Left renal pelvis (tissue), 4 donors: ENCODE measurements at places on chromosomes 2 and 18.

GRCh38 chr18:62437235-62438017 is 85.4 kb upstream of the ZCCHC2 start:
- no peak for DNase-seq

DNA sequence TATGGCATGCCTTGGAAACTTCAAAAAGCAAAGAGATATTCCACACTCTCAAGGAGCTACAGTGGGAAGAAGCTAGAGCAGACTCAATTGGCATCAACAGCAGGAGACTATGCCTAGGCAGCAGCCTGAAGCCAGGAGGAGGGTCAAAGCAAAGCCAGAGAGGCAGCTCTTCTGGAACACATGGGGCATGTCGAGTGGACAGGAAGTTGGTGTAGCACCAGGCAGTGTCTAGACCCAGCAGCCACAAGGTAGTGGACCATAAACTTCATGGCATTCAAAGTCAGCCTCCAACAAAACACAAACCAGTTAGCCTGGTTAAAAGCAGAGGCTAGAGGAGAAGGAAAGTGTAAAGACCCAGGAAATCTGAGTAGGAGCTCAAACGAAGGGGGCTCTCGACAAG is 311.2 kb upstream of the PKDCC start:
- no peak for DNase-seq

GRCh38 chr2:222318026-222318711 is 19.4 kb upstream of the PAX3 start:
- no peak for DNase-seq

GRCh38 chr2:232528746-232529460 is 2.9 kb downstream of the CHRND start:
- no peak for DNase-seq

- no peak for DNase-seq
Observed at GRCh38 chr2:167013227-167013626, 124.9 kb downstream of the XIRP2 start.

DNA sequence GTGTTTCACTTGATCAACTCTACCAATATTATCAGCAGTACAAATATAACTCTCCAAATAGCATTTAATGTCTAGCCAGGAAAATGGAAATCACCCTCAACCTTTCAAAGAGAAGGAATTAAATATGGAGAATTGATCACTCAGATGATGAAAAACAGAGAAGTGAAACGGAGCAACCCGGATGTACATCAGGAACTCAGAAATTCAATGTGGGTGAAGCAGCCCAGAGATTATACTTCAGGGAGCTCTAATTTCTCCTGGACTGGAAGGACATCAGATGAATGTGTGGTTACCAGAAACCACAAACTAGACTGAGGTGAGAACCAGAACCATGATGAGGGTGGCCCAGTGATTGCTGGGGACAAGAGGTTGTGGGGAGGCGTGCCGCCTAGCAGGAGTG is 35.5 kb upstream of the COBLL1 start:
- DNase-seq, result no peak

DNA sequence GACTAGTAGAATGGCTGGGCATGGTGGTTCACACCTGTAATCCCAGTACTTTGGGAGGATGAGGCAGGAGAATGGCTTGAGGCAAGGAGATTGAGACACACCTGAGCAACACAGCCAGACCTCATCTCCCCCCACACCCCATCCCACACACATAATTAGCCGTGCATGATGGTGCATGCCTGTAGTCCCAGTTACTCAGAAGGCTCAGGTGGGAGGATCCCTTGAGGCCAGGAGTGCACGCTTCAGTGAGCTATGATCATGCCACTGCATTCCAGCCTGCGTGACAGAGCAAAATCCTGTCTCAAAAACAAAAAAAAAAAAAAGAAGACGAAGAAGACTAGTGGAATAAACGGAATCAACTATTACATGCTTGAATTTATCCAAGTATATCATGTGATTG is 150.0 kb downstream of the STK39 start:
- no peak for DNase-seq

- DNase-seq, result no peak
Observed at GRCh38 chr2:195824478-195824877, 167.5 kb downstream of the SLC39A10 start.

GRCh38 chr2:190455358-190456095 is 47.4 kb downstream of the MFSD6 start:
- DNase-seq, result no peak

- no peak for DNase-seq
Observed at GRCh38 chr18:76538846-76539245, 43.8 kb upstream of the ZNF516 start.

- no peak for DNase-seq
Observed at GRCh38 chr2:59693231-59693959, 860.1 kb downstream of the BCL11A start.

GRCh38 chr2:169693360-169693759 is 845 bp downstream of the CFAP210 start:
- no peak for DNase-seq

GRCh38 chr18:62403120-62403519 is 78.0 kb downstream of the TNFRSF11A start:
- no peak for DNase-seq

DNA sequence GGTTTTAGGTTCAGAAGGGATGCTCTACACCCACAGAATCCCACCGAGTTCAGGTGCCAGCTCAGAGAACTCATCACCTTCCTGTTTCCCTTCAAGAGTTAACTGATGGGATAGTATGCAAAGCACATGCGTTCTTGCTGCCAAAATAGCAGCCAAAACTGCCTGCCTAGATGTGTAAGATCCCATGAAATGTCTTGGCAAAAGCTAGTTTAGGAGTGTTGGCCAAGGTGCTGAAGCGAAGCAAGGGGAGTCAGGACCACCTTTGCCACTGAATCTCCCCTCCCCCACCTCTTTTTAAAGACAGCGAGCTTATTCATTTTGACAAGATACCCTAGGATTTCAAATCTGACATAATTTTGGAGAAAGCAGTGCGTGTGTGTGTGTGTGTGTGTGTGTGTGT is 2.1 kb downstream of the DOCK10 start:
- DNase-seq, result no peak

- no peak for DNase-seq
Observed at GRCh38 chr2:96856776-96857666, 795 bp downstream of the ANKRD39 start.

DNA sequence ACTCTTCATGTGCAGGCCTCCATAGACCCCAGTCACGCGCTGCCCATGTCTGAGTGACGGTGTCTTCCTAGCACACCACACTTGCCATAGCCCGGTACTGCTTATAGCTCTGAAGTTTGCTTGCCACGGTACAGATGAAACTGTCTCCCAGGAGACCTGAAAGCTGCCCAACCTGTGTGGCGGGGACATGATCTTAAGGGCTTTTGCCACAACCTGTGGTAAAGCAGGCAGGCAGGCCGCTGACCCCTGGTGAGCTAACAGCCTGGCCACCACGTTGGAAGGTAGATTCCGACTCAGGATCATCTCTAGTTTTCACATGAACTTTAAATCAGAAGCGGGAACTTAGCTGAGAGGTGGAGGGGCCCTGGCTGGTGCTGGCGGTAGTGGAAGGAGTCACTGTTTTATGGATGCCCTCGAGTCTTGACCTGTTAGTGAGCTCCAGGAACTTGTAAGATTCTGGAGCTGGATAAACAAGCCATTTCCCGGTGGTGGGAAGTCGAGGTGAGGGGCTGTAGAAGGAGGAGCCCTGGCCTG is 153.3 kb downstream of the ZNF236 start:
- no peak for DNase-seq

DNA sequence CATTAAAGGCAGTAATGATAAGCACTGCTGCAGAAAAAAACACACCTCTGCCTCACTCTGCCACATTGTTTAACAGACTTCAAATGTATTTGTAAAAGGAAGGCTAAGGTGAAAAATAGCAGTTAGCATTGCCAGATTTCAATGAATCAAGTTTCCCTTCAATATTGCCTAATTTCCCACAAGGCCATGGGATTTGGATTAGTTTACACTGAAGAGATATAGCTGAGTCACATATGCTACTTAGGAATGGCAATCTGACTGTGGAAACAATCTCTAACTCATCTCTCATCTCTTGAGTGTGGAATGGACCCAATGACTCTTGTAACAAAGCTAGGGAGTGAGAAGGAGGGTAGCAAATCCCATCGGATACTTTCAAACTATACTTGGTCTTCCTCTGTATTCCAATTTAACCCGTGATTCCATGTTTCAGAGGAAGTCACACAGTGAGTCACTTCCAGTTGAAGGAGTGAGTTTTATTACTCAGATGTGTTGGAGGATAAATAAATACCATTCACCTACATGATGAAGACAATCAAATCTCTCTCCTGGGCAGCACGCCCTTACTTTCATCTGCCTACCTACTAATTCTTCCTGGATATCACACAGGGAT is 5.1 kb downstream of the B4GALT6 start:
- no peak for DNase-seq

DNA sequence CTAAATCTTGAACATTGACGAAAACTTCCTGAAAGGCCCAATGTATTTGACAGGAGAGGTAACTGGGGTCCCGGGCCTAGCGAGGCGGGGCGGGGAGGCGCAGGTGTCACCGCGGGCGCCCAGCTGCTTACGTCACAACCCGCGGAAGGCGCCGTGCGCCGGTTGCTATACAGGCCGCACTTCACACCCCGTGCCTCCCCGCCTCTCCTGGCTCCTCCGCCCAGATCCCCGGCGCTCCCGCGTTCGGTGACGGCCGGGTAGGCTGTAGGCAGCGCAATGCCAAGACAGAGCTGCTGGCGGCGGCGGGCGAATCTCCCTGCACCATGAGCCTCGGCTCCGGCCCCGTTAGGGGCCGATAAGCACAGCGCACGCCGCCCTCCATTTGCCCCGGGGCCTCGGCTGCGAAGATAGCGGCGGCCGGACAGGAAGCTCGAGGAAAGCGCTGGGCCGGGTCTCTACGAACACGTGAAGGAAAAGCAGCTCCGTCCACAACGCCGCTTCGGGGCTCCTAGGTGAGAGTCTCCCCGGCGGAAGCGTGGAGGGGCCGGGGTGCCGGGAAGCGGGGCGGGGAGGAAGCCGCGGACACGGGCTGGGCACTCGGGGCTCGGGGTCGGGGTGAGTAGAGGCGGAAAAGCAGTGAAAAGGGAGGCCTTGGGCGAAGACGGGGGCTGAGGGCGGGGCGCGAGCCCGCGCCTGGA is at the start of gene RNF138:
Gene RNF138 (plus strand): TSS at position 151 of the 698 bp plus-strand sequence. CDS start 903 bp downstream, outside the sequence.
- DNase-seq, result peak; percentile 73

- DNase-seq, result no peak
Observed at GRCh38 chr2:202152104-202152715, 79.2 kb downstream of the KIAA2012 start.

DNA sequence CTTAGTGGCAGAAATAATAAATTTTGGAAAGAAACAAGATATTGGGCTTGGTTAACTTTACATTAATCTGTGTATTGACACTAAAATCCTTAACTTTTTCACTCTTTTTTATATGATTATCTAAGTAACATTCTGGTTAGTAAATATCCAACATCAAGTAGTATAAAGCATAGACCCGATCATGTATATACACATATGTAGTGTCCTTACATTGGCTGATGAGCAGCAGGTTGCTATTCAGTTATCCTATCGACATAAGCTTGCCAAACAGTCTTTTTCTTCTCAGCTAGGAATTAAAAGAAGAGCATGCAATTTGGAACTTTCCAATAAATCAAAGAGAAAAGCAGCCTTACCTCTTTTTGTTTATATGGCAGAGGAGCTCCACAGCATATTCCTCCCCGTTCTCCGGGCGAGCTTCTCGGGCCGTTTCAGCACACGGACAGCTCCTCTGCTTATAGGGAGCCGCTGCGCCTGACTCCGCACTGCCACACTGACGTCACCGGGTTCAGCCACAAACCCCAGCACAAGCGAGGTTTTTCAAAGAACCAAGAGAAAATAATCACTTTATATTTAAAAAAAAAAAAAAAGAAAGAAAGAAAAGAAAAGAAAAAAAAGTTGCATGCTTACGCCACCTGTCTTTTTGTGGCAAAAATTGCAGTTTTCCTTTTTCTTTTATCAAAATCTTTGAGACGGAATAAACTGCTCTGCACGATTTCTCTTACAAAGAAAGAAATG is at the start of gene SCG2:
Gene SCG2 (minus strand): TSS at position 430 of the 735 bp plus-strand sequence. CDS start 3,079 bp downstream, outside the sequence.
- peak; percentile 60 for DNase-seq

GRCh38 chr18:76351961-76352581 is 143.0 kb downstream of the ZNF516 start:
- DNase-seq, result peak; percentile 55

- DNase-seq, result no peak
Observed at GRCh38 chr2:176518823-176519222, 249.6 kb downstream of the MTX2 start.

DNA sequence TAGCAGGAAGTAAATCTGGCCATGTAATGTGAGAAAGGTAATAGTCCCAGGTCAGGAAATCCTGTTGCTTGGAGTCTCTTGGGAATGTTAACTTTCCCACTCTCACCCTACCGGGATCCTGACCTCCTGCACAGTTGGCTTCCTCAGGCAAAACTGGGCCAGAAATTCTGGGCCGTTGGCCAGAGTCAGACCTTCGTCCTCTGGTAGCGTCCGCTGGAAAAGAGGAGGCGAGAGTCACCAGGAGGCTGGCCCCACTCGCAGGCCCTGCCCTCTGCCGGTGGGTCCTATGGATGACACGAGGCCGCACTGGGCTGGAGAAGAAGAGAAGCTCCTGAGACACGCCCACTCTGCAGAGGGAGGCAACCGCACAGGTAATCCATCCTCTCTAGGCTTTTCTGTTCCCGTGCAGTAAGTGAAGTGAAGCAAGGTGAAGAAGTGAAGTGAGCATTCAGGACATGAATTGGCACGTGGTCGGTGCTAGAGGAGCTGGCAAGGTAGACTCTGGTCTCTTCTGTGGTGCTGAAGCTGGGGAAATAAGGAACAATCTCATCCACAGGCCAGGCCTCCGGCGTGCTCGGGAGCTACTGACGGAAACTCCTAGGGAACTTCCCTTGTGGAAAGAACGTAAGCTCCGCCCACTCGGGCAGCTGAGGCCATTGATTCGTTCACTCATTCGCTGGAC is 182.7 kb upstream of the GLI2 start:
- no peak for DNase-seq

GRCh38 chr18:77250926-77251729 is 1.5 kb downstream of the GALR1 start:
- DNase-seq, result no peak

DNA sequence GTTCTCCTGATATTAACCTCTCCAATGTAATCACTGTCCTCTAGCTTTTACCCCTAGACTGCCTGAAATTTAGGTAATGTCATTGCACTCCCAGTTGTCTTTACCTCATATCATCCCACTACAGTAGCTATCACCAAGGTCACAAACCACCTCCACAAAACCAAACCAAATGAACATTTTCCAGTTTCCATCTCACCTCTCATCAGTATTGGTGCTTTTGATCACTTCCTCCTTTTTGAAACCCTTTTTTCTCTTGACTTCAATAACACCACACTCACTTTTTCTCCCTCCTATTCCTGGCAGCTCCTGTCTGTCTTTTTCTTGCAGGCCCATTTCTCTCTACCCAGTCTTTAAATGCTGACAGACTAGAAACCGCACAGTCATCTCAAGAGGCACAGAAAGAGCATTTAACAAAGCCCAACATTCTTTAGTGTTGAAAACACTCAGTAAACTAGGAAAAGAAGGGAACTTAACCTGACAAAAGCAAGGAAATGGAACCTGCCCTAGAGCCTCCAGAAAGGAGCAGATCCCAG is 95.9 kb upstream of the SIX2 start:
- DNase-seq, result no peak
